ENCODE measurements at places on chromosomes 1 and 21.

GRCh38 chr21:40433538-40433937, 413.4 kb downstream of the DSCAM start:
- H3K4me1 ChIP-seq = no peaks in the 10 kb centered on the region
- no peak overlapping the region for H3K27ac ChIP-seq

DNA sequence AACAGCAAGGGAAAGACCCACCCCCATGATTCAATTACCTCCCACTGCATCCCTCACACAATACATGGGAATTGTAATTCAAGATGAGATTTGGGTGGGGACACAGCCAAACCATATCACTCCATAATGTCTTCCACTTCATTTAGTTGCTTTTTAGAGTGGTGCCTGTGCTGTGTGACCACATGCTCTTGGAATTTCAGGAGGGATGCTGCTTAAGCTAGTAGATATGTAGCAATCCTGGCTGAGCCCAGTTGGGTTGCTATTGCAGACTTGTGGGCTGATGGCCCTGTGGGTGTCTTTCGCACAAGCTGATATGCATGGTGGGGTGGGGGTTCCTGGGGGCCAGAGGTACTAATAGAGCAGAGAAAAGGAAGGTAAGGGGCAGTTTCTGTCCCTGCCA, 160.4 kb upstream of the SYT6 start:
- no peaks in the 10 kb centered on the region for H3K27me3 ChIP-seq
- H3K27ac ChIP-seq = no peak overlapping the region
- H3K4me3 ChIP-seq = no peak overlapping the region
- H3K36me3 ChIP-seq = no peaks in the 10 kb centered on the region
- no peaks in the 10 kb centered on the region for H3K4me1 ChIP-seq
- DNase-seq = no peak

DNA sequence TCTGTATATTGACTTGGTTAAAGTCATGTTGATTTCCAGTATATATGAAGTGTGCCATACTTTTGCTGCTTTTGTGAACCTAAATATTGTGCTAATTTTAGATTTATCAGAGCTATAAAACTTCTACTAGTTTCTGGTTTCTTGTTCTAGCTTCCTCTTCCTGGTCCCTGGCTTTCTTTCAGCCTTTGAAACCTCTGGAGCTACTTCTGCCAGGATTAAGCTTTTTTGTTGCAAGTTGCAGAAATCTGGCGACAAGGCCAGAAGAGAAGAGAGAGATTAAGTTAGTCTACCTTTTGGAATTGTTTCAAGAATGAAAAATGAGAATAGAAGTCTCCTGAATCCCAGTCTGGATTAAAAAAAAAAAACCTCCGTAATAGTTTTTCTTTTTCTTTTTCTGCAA, 13.5 kb downstream of the RNF2 start:
- no peaks in the 10 kb centered on the region for H3K36me3 ChIP-seq
- H3K27ac ChIP-seq = no peak overlapping the region
- peak overlapping the region; percentile 30 for H3K4me3 ChIP-seq
- H3K4me1 ChIP-seq = peaks cover 19% of the 10 kb centered on the region

DNA sequence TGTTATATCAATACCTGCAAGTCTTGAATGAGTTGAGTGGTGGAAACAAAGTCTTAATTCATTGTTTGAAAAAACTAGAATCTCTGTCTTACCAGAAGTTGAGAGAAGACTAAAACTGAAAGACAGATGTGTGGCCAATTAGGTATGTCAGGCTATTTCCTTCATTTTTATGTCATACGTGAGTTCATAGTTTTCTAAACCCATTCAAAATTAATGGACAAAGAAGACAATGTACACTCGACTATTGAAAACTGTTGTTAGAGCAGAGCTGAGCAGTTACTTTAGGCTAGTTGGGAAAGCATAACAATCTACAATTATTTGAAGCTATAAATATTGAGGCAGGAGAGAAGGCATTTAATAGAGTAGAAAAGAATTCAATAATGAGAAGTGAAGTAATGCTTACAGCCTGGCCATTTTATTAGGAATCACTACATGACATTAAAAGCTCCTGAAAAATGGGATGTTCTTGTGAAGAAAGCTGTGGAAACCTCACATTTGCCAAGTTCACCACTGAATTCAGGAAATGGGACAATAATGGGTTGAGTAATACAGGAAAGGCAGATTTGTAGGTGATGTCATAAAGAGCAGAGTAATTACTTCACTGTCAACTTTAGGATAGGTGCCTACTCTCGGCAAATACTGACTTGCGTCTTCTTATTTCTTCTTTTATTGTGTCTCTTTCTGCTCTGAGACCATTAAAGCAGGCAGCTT, 204.4 kb downstream of the PLA2G4A start:
- no peak for DNase-seq
- H3K36me3 ChIP-seq = no peaks in the 10 kb centered on the region

DNA sequence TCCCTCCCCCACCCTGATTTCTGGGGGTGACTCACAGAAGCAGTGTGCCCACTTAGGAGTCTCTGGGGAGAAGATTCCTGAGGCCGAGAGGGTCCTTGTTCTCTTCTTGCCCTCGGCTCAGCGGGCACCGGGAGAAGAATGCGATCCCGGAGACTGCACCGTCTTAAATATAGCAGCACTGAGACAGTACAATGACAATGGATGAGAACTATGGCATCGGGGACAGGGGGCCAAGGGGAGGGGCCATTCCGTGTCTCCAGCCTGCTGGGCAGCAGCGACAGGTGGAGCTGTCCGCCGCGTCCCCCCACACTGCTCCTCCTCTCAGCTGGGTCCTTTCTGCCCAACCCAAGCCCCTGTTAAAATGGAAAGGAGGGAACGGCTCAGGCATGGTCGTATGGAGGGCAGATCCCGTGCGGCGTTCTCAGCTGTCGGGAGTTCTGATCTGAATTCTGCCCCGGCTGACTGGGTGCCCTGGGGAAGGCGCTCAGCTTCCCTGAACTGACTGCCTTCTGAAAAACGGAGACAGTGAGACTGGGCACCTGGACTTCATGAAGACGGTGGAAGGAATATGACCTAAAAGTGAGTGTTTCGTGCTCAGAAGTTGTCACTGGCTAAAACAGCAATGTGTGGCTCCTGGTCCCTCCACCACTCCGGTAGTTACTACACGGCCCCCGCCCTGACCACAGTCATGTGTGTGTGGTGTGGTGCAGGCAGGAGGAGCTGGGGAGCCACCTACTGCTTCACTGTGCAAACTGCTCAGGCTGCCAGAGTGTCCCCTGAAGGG, at the start of gene MYOM3:
Gene MYOM3, minus strand, starts transcription at position 140 of the 784 bp plus-strand sequence. CDS start 3,499 bp downstream, outside the sequence.
- H3K36me3 ChIP-seq = no peaks in the 10 kb centered on the region
- H3K27me3 ChIP-seq = no peaks in the 10 kb centered on the region
- H3K4me3 ChIP-seq = peak within 1 kb of the TSS; percentile 70
- DNase-seq = peak; percentile 61
- H3K27ac ChIP-seq = peak within 1 kb of the TSS; percentile 88
- peaks cover 23% of the 10 kb centered on the region for H3K4me1 ChIP-seq

GRCh38 chr1:204669579-204669978, 16.0 kb downstream of the LRRN2 start:
- DNase-seq = no peak
- no peaks in the 10 kb centered on the region for H3K36me3 ChIP-seq
- H3K27me3 ChIP-seq = no peaks in the 10 kb centered on the region

DNA sequence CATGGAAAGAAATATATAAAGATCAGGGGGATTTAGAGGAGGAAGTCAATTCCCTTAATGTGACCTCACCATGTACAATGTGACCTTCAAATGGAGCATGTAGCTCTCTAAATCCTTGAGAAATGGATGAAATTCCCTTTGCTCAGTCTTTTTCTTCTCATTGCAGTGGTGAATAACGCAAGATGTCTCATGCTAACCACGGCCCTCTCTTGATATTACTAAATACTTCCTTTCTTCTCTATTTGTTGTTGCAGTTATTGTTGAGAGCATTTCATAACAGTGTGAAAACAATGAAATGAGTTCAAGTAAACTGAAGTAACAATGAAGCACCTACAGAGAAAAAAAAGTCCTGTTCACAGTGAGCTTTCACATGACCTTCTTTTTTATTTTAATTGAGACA, 55.6 kb downstream of the ZNF281 start:
- peaks cover 6% of the 10 kb centered on the region for H3K4me1 ChIP-seq
- H3K4me3 ChIP-seq = no peak overlapping the region
- DNase-seq = no peak
- H3K27me3 ChIP-seq = no peaks in the 10 kb centered on the region
- H3K36me3 ChIP-seq = no peaks in the 10 kb centered on the region
- no peak overlapping the region for H3K27ac ChIP-seq

DNA sequence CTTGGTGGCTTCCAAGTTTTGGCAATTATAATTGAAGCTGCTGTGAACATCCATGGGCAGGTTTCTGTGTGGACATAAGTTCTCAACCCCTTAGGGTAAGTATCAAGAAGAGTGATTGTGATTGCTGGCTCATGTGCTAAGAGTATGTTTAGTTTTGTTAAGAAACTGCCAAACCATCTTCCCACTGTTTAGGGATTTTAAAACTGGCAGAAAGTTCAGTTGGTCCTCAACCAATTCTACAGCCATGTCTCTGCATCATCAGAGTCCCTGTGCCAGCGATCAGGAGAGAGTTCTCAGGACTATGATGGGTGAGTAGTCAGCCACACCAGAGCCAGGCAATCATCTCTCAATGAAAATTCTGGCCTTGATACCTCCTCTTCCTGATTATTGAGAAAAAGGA, 193.8 kb downstream of the ZC3H11B start:
- H3K27me3 ChIP-seq = no peaks in the 10 kb centered on the region
- no peaks in the 10 kb centered on the region for H3K4me1 ChIP-seq

DNA sequence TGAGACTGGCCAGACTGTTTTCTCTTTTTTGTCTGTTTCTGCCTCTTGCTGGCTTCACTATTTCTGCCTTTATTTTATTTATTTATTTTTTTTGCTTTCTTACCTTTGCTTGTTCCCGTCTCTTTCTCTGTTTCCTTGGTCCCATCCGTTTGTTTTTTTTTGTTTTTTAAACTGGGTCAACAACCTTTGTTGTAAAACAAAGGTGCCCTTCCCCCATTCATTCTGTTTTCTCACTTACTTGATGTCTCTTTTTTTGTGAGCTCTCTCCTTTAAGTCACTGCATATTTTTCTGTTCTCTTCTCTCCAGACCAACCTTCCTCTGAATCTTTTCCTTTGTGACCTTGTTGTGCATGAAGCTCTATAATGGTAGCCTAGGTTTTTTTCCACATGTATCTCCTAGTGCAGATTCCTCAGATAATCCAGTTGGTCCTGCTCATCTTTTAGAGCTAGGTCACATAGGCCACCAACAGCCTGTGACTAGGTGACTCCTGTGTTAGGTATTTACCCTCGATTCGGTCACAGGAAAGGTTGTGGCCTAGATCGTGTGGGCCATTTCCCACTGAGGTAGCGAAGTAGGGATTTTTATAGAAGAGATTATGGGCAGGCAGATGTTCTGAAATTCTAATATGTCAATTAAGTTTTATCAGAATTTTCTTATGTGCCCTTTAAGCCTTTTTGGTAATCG, 15.9 kb downstream of the GNAI3 start:
- H3K27ac ChIP-seq = no peak overlapping the region
- H3K27me3 ChIP-seq = no peaks in the 10 kb centered on the region
- H3K4me1 ChIP-seq = peaks cover 63% of the 10 kb centered on the region
- no peak overlapping the region for H3K4me3 ChIP-seq

DNA sequence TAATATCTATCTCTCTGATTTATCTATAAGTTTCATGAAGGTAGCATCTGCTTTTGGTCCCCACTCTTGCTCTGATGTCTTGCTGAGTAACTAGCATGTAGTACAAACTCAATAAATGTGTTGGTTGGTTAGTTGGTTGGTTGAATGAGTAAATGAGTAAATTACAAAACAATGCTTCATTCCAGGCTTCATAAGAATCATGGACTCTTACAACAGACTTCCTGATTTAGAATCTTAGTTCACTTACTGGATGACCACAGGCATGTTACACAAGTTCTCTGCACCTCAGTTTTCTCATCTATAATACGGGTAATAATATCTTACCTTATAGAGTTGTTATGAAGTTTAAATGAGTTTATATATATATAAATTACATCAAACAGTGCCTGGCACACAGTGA, 98.6 kb downstream of the ZNF281 start:
- no peaks in the 10 kb centered on the region for H3K36me3 ChIP-seq
- no peaks in the 10 kb centered on the region for H3K27me3 ChIP-seq
- no peak overlapping the region for H3K27ac ChIP-seq
- H3K4me1 ChIP-seq = no peaks in the 10 kb centered on the region
- DNase-seq = no peak

GRCh38 chr1:51516649-51517158, 2.4 kb downstream of the EPS15 start:
- no peaks in the 10 kb centered on the region for H3K36me3 ChIP-seq
- H3K27me3 ChIP-seq = no peaks in the 10 kb centered on the region
- peak overlapping the region; percentile 95 for H3K4me3 ChIP-seq
- H3K27ac ChIP-seq = peak overlapping the region; percentile 91
- peaks cover 38% of the 10 kb centered on the region for H3K4me1 ChIP-seq

DNA sequence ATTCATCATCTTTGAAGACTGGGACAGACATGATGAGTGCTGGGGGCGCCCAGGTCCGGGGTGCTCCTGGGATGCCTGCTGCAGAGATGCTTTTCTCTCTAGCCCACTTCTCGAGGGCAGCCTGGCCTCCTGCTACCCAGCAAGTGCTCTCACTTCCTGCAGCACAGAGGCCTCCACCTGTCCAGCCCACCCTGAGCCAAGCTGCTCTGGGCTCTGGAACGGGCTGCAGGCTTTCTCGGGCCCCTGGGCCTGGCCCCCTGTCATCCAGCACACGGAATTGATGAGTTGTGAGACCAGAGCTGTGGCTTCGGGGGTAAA, 469.5 kb upstream of the VAMP3 start:
- peaks cover 26% of the 10 kb centered on the region for H3K4me1 ChIP-seq
- no peak for DNase-seq
- H3K27me3 ChIP-seq = no peaks in the 10 kb centered on the region
- no peak overlapping the region for H3K27ac ChIP-seq

DNA sequence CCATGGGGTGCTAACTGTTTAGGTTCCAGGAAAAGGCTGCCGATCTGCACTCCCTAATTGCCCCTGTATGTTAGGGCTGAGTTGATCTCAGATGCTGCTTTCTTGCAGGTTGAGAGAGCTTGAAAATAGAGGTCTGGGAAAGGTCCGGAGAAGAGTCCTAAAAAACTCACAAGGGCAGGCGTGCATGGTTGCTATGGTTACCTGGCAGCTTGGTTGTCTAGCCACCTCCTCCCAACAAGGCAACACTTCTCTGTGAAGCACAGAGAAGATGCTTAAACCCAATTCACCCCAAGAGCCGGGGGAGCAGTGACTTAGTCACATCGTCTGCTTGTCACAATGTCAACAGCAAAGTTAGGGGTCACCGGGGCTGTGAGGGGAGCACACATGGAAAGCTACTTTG, 31.0 kb upstream of the LRRC52 start:
- no peaks in the 10 kb centered on the region for H3K4me1 ChIP-seq
- H3K36me3 ChIP-seq = no peaks in the 10 kb centered on the region
- DNase-seq = no peak
- H3K27me3 ChIP-seq = no peaks in the 10 kb centered on the region
- no peak overlapping the region for H3K4me3 ChIP-seq

DNA sequence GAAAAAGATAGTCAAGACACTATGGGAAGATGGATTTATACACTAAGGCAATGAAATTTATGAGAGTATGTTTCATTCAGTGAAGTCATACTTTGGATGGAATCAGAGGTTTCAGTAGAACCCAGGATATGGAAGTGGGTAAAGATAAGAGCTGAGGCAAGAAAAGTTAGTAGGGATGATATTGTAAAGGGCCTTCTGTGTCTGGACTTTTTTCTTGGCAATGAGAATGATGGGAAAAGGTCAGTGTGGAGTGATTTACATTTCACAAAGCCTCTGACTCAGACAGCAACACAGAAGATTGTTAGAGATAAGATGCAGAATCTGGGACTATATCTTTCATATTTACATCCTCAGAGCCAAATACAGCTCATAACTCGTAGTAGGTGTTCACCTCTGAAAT, 32.1 kb downstream of the SH3BGR start:
- no peak overlapping the region for H3K4me3 ChIP-seq
- no peaks in the 10 kb centered on the region for H3K27me3 ChIP-seq
- H3K36me3 ChIP-seq = no peaks in the 10 kb centered on the region
- DNase-seq = no peak
- no peak overlapping the region for H3K27ac ChIP-seq

All from thoracic aorta (tissue), 2 donors.